ENCODE measurements at places on chromosomes 7 and 10.

GRCh38 chr10:50648935-50649227, 25.1 kb upstream of the SGMS1 start:
- DNase-seq: no peak

GRCh38 chr7:127974446-127975035, 56.7 kb downstream of the LRRC4 start:
- no peak for DNase-seq

- no peak for DNase-seq
Observed at GRCh38 chr7:155942226-155942950, 130.1 kb upstream of the SHH start.

DNA sequence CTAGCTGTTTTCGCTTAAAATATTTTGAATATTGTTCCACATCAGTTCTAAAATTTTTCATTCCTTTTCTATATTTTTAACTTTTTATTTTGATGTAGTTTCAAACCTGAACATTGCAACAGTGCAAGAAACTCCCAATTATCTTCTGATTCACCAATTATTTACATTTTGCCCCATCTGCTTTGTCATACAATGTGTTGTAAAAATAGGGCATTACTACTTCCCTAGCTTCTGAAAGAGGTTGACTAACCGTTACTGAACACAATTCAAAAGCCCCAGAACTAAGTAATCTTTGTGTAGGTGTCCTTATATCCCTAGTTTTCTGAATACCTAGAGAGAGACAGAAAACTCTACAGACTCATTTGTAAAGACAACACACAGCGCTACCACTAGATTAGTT, 86.7 kb downstream of the AVL9 start:
- DNase-seq: no peak

Data from stimulated activated CD8-positive, alpha-beta memory T cell treated with anti-CD3 and anti-CD28 coated beads, Interleukin-4, amount 100 ng/mL, for 1 hour (primary cell).